Karpas-422 (cell line): ENCODE measurements at places on chromosomes 3 and 15.

DNA sequence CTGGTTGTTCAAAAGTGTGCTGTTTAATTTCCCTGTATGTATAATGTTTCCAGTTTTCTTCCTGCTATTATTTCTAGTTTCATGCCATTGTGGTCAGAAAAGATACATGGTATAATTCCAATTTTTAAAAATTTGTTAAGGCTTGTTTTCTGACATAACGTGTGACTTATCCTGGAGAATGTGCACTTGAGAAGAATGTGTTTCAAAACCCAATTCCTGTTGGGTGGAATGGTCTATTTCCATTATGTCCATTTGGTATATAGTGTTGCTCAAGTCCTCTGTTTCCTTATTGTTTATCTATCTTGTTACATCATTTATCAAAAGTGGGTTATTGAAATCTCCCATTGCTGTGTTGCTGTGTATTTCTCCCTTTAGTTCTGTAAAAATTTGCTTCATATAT lies 215.4 kb downstream of the GREM1 start:
- no peak for DNase-seq

GRCh38 chr3:62421207-62421606 lies 47.9 kb upstream of the FEZF2 start:
- no peak for DNase-seq

GRCh38 chr3:157447026-157447694 lies 10.5 kb downstream of the PTX3 start:
- DNase-seq, result peak; percentile 44

- no peak for DNase-seq
Measured at GRCh38 chr3:44628716-44629115, 3.9 kb downstream of the ZNF197 start.
